ENCODE measurements at places on chromosomes 6 and 20.

DNA sequence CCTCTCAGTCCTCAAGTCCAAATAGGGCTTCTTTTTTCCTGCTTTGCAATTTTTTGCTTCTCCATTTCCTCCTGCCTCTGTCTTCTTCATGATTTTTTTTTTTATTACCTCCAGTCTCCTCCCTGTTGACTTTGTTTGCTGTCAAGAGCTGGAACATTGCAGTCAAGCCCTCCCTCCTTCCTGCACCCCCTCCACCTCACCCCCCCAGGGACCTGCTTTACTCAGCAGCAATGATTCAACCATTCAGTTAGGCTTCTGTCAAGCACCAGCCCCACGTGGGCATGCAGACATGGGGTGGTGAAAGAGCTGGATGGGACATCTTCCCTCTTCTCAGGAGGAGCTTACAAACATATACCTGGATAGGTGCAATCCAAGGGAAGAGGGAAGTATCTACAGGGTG, 142.4 kb downstream of the LRFN2 start:
- no peak for DNase-seq

DNA sequence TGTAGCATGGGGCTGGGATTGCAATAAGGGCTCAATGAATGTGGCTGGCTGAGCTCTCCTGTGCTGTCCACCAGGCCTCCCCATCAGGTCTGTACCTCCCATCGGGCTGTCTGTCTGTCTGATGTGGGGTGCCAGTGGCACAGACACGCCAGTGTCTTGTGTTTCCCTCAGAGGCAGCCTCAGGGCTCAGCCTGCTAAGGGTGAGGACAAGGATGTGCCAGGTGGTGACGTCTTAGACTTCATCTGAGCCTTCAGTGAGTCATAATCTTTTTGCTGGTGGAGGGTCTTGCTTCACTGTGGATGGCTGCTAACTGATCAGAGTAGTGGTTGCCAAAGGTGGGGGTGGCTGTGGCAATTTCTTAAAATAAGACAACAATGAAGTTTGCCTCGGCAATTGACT, 194.7 kb downstream of the NRN1 start:
- DNase-seq = no peak

- no peak for DNase-seq
Observed at GRCh38 chr6:32816746-32817204, at the start of gene HLA-DOB. Gene HLA-DOB (minus strand): TSS chr6:32817002. CDS start chr6:32816951, 51 bp downstream.

DNA sequence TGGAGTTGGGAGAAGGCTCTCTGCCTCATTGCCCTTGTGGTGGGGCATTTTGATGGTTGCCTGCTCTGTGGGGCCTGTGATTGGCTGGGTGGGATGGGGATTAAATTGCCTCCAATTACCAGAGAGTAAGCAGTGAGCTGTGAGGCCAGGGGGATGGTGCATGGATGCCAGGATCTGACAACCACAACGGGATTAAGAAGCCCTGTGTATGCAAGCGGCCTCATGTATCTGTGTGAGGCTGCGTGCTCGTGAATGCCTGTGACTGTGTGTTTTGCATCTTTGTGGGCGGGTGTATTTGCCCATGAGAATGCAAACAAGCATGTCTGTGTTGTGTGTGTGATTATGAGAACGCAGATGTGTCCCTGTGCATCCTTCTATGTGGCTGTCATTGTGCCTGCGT, 46.1 kb downstream of the CD40 start:
- DNase-seq = no peak

DNA sequence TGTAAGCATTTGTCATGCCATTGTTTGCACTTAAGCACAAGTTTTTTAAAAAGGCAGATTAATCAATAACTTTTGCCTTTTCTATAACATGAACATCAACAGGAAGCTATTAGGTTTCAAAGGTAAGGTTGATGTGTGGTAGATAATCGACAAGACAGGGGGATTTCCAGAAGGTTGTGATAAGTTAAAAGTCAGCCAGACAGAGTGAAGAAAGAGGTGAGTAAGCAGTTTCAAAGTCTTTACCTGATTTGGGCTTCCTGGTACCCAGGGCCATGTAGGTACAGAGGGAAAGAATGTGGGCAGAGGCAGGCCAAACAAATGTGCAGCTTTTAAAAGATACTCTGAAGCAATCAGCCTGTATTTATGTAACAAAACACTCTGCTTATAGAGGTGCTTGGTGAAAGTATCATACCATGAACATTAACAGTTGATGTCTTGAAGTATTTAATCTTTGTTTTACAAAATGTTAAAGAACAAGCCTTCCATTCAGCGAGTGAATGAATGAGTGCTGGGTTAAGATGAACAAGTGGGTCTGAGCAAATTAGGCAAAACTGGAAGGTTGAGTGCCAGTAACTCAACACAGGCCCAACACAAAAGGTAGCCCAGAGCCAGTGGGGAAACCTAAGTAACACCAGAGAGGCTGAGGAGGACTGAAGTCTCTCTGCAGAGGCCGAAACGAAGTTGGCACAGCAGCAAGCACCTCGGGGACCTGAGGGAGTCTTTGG, 60.2 kb downstream of the LRRC1 start:
- DNase-seq = no peak

DNA sequence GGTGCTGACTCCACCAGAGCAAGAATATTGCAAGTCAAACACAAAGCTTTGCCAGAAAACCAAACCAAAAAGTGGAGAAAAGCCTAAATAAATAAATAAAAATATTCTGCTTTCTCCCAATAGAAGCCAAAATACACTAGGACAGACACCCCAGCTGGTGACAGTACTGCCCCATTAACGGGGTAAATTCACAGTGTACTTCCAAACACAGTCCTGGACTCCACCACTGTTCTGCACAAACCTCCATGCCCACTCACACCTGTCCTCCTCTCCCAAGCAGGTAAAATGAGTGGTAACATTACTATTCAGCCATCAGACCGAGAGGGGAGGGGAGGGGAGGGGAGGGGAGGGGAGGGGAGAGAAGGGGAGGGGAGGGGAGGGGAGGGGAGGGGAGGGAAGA, 70.7 kb downstream of the RALGAPA2 start:
- no peak for DNase-seq

GRCh38 chr6:87336367-87336766, 7.3 kb upstream of the GJB7 start:
- DNase-seq = no peak

DNA sequence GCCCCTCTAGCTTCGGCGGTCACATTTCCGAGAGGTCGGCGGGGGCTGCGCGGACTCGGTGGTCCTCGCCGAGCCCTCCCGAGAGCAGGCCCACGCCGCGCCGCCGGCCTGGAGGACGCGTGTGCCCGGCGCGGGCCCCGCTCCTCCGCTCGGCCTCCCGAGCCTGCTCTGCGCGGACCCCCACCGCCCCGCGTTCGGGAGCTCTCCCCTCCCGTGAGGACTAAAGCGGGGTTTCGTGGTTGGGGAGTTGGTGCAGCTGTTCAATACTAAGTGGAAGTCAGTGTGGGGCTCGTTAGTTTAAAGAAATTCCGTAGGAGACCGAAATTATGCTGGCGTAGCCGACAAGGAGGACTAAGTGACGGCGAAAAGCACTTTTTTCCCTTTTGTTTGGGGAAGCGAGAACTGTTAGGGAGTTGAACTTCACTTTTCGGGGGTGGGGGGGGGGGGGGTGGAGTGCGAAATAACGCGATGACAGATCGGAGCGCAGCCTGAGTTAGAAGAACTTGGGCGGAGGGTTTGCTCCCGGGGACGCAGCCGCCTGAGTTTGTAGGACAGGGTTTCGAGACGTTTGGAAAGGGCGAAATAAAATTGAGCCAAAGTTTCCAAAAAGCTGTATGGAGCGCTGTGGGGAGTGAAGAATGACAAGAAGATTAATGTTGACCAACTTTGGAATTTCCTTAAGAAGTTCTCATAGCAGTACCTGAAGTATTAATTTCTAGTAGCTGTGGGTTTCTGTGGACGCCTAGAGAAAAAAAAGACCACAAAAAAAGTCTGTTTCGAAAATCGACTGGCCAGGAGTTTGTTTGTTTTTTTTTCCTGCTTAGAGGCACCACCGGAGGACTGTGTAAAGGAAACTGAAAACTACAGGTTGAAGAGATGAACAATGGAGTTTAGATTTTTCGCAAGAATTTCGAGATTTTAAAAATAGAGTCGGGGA, 1.4 kb downstream of the QKI start:
- DNase-seq = no peak

DNA sequence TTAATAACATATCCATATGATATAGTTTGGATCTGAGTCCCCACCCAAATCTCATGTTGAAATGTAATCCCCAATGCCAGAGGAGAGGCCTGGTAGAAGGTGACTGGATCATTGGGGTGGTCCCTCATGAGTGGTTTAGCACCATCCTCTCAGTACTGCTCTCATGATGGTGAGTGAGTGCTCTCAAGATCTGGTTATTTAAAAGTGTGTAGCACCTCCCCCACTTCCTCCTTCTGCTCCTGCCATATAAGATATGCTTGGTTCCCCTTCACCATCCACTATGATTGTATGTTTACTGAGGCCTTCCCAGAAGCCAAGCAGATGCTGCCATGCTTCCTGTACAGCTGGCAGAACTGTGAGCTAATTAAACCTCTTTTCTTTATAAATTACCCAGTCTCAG, 22.9 kb downstream of the IRF4 start:
- DNase-seq = no peak

DNA sequence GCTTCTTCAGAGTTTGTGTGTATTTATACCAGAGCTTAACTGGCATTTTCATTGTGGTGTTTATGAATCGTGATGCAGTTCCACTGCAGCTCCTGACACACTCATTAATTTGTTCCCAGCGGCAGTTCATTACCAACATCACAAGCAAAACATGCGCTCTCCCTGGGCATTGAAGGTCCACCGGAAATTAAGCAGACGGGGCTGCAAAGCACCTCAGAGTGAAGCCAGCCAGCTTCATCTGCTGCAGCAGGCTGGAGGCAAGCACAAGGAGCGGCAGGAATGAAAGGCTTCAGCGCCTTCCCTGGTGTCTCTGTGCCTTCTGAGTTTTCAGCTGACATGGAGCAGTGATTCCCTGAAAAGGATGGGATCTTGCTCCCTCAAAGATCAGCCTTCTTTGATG, 246.0 kb upstream of the SPTLC3 start:
- DNase-seq = no peak

- DNase-seq = no peak
Observed at GRCh38 chr6:97705568-97705967, 422.6 kb upstream of the MMS22L start.

GRCh38 chr6:113818578-113818977, 38.6 kb upstream of the MARCKS start:
- DNase-seq = no peak
